ENCODE measurements at places on chromosomes 7 and 10.

DNA sequence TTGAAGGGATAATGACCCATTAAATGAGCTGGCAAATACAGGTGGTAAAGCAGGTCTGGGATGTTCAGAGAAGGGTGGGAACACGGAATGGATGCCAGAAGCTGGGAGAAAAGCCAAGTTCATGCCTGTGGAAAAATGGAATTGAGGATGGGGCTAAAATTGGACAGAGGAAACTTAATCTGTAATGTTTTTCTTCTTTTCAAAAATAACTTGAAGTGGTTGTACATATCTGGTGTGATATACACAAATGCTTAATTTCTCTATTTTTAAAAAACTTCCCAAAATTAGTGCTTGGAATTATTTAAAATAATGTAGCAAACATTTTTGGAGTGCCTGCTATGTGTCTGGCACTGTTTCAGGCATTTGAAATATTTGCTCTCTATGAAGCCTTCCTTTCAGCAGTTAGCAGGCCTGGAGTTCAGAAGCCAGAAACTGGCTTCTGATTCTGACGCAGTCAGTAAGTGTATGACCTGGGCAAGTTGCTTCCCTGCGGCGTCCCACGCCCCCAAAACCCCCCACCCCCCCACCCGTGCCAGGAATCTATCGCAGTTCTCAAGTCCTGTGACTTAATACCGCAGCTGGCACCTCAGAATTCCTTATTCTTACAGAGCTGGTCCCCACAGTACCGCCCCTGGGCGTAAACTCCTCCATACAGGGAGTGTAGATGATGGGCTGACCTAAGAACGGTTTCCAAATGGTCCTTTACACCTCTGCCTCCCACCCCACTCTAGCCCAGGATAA is 828 bp upstream of the MALSU1 start:
- peak; percentile 48 for DNase-seq

GRCh38 chr10:86556933-86557649 is 35.5 kb upstream of the WAPL start:
- no peak for DNase-seq

DNA sequence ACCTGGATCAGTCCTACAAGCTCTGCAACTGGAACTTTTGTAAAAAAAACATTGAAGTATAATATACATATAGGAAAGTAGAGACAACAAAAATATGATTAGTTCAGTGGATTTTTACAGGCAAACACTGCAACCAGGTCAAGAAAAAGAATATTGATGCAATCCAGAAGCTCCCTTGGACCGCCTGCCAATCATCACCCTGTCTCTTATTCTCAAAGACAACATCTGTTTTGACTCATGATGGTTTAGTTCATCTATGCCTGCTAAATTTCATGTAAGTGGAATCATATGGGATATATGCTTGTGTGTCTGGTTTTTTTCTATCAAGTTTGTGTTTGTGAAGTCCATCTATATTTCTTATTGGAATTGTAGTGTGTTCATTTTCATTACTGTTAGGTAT is 7.7 kb upstream of the HYCC1 start:
- DNase-seq = no peak

DNA sequence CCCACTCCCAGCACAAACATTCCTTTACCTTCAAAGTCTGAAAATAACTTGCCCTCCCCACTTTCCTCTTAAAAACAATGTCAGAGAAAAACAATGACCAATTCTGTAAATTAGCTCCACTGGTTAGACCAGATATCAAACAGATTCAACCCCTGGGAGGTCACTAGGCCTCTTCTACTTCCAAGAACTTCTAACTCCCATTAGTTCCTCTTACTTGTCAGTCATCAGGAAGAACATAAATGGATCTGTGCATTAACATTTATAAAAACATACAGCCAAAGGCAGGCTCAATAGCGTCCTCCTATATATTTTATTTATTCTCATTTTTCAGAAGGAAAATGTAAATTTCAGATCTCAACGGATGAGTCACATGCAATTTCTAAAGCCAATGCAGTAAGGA is 2.2 kb downstream of the ELAPOR2 start:
- no peak for DNase-seq

GRCh38 chr10:20776384-20777118 is 120.6 kb downstream of the NEBL start:
- no peak for DNase-seq

DNA sequence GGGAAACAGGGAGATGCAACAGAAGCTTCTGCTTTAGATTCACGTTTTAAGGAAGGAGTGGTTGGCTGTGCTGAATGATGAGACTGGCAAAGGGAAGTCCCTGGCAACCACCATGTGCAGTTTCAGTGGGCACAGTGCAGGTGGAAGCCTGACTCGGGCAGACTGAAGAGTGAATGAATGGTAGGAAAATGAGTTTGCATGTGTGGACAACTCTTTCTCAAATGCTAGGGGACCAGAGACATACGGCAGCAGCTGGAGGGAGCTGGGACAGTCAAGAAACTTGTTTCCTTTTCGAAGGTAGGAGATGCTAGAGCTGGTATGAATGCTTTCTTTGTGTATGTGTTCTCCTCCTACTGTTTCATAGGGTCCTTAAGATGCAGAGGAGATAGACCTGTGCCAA is 29.0 kb downstream of the PODXL start:
- no peak for DNase-seq

GRCh38 chr10:13331646-13332045 is 16.4 kb downstream of the SEPHS1 start:
- no peak for DNase-seq

GRCh38 chr7:29143751-29144150 is 2.6 kb downstream of the CPVL start:
- no peak for DNase-seq

GRCh38 chr7:151038951-151039849 is 9.1 kb upstream of the ASIC3 start:
- peak; percentile 88 for DNase-seq

DNA sequence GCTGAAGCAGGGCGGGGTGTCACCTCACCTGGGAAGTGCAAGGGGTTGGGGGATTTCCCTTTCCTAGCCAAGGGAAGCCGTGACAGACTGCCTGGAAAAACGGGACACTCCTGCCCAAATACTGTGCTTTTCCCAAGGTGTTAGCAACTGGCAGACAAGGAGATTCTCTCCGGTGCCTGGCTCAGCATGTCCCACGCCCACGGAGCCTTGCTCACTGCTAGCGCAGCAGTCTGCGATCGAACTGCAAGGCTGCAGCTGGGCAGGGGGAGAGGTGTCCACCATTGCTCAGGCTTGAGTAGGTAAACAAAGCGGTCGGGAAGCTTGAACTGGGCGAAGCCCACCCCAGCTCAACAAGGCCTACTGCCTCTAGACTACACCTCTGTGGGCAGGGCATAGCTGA is 80.9 kb upstream of the DNAJB12 start:
- DNase-seq = no peak

DNA sequence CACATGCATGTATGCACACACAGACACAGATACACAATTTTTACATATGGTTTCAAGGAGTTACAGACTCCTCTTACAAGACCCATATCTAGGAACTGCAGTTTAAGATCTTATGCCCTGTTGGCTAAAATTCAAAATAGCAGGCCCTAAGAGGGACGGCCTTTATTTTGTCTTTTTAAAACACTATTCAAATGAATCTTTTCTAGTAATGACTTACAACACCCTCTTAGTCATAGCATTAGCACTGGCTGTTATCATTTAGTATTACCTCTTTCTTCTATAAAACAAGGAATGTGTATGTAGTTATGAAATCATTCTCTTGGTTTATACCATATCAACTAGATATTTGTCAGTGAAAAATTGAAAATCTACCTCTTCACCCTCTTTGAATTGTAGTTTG is 15.3 kb downstream of the PAPSS2 start:
- peak; percentile 25 for DNase-seq

DNA sequence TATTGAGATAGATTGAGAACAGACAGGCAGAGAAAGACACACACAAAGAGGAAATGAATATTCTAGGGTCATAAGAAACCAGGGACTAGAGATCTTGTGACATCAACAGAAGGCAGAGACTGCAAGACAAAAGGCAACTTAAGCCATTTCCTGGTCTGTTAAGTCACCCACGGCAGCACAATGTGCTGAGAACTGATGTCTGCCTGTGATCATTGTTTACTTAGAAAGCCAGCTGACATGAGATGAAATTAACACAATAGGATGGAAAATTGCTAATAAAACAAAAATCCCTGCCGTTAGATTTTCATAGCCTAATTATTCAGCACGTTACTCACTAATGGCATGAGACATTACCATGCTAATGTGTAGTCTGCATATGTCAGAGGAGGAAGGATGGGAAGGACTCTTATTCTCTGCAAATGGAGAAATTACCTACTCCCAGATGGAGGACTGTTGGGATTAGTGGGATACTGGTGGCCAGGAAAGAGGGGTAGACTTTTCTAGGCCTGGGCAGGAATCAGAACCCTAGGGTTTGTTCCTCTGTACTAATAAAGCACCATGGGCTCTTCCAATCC is 191.3 kb upstream of the PODXL start:
- no peak for DNase-seq

GRCh38 chr10:123402656-123403055 is 248.5 kb downstream of the BUB3 start:
- DNase-seq = no peak

DNA sequence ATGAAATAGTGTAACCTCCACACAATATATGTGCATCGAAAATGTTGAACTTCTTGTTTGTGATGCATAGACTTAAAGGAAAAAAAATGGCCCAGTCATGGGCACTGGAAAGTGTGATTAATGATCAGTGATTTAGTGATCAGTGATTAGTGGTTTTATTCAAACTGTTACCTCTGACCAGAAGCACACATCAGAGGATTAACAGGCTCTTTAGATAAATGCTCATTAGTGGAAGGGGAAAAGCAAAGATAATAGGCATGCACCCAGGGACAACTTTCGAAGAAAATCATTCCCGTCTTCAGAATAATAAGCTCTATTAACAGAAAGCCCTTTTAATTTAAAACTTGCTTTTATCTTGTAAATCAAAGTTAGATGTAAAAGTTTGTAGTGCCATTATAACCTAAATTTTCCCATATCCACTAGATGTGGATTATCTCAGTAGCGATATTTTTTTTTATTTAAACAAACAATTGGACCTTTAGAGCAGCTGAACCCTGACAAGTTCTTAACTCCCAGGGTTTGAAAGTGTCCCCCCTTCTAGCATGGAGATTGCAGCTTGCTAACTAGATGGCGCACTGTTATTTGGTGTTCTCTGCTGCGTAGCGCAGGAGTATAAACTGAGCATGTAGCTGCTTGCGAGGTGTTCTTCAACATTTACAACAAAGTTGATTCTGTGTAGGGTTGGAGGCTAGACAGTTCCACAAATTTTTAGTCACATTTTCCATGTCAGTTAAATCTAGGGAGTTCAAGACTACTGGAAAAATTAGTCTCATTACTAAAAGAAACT is at the start of gene CREB5:
CREB5 (plus strand) TSS at position 643 of the 787 bp plus-strand sequence. CDS start 397 bp downstream, outside the sequence.
- peak; percentile 9 for DNase-seq

DNA sequence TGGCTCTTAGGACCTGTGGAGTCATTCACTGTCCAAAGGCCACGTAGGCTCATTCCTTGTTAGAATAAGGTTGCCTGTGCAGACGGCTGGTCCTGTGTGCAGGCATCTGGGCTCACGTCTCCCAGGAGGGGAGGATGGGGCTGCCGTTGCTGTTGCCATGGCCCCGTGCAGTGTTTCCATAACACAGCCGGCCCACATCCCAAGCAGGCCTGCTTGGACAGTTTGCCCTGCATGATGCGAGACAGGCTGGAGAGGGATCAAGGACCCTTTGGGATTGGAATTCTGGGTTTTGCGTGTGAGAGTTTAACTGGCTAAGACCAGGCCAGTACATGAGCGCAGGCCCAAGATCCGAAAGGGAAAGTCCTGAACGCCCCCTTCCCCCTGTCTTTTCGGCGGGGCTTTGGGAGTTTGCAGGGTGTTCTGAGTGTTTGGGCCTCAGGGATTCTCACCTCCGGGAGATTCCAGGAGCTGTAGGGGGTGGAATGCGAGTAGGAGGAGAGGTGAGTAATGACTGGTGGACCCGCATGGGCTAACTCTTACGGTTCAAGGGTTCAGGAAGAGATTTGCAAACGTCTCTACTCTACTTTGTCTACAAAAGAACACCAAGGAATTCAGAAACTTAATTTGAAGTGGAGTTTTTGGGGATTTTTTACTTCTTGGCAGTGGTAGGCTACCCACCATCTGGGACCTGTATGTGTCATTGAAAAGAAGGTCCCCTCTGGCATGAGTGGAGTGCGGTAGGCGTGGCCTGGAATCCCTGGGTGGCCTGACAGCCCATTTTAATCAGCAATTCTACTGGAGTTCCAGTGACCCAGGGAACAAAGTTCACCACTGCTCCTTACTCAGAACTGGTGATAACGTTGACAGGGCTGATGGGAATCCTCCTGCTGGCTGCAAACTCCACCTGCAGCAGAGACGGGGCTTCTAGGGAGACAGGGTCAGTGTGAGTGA is 125.4 kb downstream of the ITIH5 start:
- DNase-seq = peak; percentile 31

DNA sequence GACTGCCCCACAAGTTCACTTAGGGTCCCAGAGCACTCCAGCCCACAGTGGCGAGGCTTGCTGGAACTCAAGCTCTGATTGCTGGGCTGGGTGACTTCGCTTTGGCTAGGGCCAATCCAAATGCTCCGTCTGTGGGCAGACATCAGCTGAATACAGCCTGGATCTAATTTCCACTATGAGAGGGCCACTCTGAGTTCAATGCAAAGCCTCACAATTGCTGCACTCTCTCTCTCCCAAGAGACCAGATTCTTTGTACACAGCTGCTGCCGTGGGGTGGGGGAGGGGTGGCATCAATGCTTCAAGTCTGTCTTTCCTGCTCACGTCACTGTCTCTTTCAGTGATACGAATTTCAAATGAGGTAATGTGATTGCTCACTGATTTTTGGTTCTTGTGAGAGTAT is 47.3 kb upstream of the BPGM start:
- no peak for DNase-seq

DNA sequence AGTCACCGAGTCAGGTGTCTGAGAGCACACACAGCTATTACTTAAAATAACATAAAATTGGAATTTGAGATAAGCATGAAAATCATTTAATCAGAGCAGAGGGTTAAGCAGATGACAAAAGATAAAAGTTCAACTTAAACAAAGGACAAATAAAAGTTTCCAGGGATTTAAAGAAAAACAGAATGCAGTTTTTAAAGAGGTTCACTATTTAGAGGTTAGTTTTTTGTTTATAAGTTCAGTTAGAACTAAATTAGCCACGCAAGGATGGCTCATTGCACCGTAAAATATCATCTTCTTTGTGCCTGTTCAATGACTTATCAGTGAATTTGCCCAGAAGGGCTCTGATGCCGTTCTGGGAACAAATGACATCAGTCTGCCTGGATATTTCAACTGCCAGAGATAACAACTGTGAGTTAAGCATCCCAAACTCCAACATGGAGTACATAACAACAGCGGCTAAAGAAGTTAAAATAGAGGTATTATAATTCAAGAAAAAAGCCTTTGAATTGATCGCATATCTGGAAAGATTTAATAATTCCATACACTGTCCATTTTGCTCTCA is 107.8 kb downstream of the ANK3 start:
- DNase-seq = no peak

Measured in GM03348 (cell line).